ENCODE measurements at places on chromosomes 16 and 17. TPM values are rescaled to one million over a fixed set of nuclear protein-coding genes. Genes with fewer than 3 reads are reported as not detected.
A peak's percentile ranks its signal among the peaks of the same experiment; 100 is the strongest.

GRCh38 chr17:29151567-29151966, 28.6 kb downstream of the MYO18A start:
- no peak for DNase-seq

- no peak for DNase-seq
Measured at GRCh38 chr16:87384162-87384874, 742 bp upstream of the FBXO31 start.

DNA sequence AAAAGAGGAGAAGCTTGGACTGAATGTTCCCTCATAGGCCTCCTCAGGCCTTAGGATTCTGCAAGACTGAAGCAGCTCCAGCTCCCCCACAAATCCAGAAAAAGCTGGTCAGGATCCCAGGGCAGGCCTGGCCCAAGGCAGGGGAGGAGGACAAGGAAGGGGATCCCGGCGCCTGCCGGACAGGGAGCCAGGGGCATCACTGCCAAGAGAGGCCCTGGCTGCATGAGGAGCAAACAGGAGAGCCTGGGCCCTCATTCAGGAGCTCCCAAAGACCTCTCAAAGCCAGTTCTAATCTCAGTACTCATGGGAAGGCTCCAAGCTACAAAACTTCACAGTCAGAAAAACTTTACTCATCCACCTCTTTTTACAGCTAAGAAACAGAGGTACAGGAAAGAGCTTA, 67.3 kb downstream of the ZNF423 start:
- no peak for DNase-seq

DNA sequence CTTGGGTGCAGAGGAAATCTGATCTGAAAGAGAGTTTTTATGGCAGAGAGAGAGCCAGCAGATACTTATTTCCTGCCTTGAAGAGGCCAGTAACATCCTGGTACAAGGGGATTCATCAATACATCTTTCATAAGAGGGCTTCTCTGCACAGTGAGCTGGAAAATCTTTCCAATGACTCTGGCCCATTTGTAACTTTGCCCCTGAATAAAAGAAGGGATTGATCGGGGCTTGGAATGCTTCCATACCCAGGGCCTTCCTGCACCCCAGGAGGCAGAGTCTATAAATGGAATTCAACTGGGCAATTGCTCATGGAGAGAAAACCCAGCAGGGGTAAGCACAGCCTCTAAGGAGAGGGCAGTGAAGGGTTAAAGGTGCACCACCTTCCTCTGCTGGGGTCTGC, 163.3 kb downstream of the XYLT1 start:
- DNase-seq = no peak

The JUP gene
- total RNA-seq = 216 TPM

- DNase-seq = no peak
Measured at GRCh38 chr17:36527621-36528250, 6.9 kb downstream of the MYO19 start.

GRCh38 chr16:30615358-30616091, 5.3 kb upstream of the ZNF689 start:
- DNase-seq = peak; percentile 51

DNA sequence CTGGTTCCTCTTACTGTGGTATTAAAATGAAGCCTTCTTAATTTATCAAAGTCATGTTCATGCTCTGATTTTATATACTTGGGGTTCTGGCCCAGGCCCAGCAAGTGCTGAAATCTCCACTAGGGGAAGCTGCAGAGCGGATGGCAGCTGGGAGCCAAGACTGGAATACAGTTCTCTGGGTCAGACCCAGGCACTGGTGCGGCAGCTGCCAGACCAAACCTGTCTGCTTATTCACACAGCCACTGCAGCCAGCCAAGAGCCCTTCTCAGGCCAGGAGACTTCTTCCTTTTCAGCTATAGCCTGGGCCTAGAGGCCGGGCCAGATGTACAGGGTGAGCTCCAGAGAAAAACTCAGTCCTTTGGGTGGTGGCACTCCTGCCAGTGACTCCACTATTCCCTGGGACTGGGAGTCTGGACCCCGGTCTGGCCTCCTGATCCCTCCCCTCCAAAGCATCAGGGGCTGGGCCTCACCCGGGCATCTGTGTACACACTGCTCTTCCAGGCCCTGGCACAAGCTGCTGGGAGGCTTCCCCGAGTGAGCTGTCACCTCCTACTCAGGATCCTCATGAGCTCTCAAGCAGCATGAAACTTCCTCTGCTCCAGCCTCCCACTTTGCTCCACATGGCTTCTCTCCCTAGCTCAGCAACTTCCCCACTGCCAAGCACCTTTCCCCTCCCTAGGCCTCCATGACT, 24.4 kb downstream of the ATP6V0D1 start:
- DNase-seq = no peak

The ADAT1 gene
- total RNA-seq = 56.9 TPM

The VASN gene
- total RNA-seq = 1.6 TPM
